ENCODE measurements at places on chromosomes 3 and 15.
A peak's percentile ranks its signal among the peaks of the same experiment; 100 is the strongest.

DNA sequence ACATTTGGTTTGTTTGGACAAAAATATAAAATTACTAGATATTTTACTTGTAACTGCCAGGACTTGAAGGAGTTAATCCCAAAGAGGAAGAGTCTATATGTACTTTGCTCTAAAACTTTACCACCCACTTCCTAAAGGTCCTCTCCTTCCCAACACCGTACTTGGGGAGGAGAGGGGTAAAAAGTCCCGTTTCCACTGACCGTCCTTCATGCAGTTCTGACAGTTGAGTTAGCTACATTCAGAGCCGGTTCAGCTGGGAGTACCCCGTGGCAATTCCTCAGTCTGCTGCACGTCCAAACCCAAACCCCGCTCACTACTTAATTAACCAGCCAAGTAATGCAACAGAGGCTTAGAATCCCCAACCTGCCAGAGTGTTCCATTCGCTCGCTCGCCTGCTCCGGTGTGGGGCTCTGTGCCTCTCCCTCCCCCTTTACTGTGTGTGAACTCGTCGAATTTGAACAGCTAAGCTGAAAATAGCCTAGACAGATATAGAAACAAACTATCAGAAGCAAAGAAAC, 519.7 kb downstream of the FOXP1 start:
- peak; percentile 79 for DNase-seq

DNA sequence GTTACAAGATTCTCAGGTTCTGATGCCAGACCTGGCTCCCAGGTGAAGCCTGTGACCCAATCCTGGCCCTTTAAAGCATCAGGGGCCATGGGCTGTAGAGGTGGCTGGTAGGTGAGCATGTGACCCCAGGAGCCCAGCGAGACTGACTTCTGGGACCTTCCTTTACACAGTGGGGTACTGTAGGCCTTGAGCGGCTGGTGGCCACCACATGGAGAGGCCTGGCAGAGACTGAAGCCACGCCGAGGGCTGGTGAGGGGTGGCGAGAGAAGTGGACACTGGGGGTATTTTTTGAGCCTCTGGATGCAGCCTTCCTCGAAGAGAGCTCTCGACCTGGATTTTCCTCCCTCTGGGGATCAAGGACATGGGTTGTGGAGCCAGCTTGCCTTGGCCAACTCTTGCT, 71.2 kb upstream of the ITGA11 start:
- DNase-seq, result no peak

DNA sequence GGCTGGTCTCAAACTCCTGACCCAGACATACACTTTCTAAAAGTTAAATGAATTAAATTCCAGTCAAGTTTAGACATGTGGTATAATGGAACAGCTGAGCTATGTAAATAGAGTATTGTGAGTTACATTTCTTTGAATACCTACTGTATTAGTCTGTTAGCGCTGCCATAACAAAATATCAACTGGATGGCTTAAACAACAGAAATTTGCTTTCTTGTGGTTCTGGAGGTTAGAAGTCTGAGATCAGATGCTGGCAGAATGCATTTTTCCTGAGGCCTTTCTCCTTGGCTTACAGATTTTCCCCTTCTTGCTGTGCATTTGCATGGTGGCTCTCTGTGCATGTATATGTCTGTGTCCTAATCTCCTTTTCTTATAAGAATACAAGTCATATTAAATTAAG, 101.5 kb upstream of the TGFBR2 start:
- no peak for DNase-seq

DNA sequence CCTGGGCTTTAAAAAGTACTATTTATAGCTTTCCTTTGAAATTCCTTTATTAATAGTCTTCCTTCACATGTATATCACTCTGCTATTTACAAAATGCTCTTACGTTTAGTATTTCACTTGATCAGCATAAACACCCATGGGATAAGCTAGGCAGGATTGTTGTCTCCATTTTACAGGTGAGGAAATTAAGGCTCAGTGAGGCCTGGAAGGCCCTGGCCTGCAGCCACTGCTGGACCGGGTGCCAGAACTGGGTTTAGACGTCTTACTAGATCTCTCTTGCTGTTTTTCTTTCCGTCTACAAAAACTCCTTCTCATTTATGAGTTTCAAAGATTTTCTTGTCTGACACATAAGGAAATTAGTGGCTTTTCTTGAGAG, 236.4 kb downstream of the LPP start:
- no peak for DNase-seq

Data from stimulated activated CD4-positive, alpha-beta T cell treated with anti-CD3 and anti-CD28 coated beads, Interleukin-4, amount 100 ng/mL, for 24 hours (primary cell).